Activated T-helper 2 cell treated with anti-CD3 and anti-CD28 coated beads, Interferon-gamma antibody, Interleukin-2, Interleukin-4, amounts not matched to agents 10 μg/mL and 5 μg/mL and 100 μg/mL, durations not matched to agents 14 hours and 24 hours and 36 hours (primary cell): ENCODE measurements at places on chromosomes 16 and 17.

GRCh38 chr17:74163836-74164235 is 39.6 kb upstream of the RPL38 start:
- H3K36me3 ChIP-seq = no peaks in the 10 kb centered on the region
- no peak for DNase-seq
- no peak overlapping the region for H3K27ac ChIP-seq
- no peak overlapping the region for H3K4me3 ChIP-seq
- H3K27me3 ChIP-seq = peaks cover 8% of the 10 kb centered on the region
- no peaks in the 10 kb centered on the region for H3K4me1 ChIP-seq

DNA sequence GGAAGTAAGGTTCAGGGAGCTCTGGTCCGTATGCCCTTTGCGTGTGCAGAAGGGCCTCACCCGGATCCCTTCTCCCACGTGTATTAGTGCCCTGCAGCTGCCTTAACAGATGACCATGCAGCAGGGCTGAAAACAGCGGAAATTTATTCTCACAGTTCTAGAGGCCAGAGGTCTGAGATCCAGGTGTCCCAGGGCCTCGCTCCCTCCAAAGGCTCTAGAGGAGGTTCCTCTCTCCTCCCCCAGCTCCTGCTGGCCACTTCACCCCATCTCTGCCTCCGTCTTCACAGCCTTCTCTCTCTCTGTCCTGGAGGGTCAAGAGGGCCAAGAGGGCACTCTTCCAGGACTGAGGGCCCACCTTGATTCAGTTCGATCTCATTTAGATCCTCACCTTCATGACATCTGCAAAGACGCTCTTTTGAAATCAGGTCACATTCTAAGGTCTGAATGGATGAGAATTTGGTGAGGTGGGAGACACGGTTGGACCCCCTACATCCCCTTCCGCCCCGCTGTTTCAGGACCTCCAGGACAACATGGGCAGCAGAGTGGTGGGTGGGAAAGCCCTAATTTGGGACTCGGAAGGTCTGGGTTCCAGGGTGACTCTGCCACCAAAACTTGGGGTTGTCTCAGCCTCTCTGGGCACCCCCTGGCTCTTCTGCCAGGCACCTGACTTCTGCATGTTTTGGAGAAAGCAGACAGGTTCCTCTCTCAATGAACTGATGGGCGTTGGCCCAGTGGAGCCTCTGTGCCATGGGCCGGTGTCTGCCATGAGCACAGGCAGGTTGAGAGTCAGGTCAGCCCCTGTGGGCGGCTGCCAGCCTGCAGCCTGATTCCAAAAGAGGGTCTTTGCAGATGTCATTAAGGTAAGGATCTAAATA is 361.2 kb downstream of the SEC14L1 start:
- H3K27ac ChIP-seq = no peak overlapping the region
- no peak overlapping the region for H3K4me3 ChIP-seq
- H3K27me3 ChIP-seq = no peaks in the 10 kb centered on the region
- H3K36me3 ChIP-seq = peaks cover 33% of the 10 kb centered on the region
- no peak for DNase-seq

- peaks cover 54% of the 10 kb centered on the region for H3K36me3 ChIP-seq
- H3K27me3 ChIP-seq = no peaks in the 10 kb centered on the region
- H3K4me1 ChIP-seq = peaks cover 6% of the 10 kb centered on the region
- DNase-seq = no peak
- H3K4me3 ChIP-seq = no peak overlapping the region
Measured at GRCh38 chr17:3682033-3682432, 13.4 kb downstream of the EMC6 start.

GRCh38 chr17:80504686-80505413 is 28.4 kb upstream of the NPTX1 start:
- no peak overlapping the region for H3K4me3 ChIP-seq
- no peak overlapping the region for H3K27ac ChIP-seq

GRCh38 chr17:13931800-13932460 is 137.4 kb upstream of the COX10 start:
- H3K27ac ChIP-seq = no peak overlapping the region
- H3K27me3 ChIP-seq = no peaks in the 10 kb centered on the region
- DNase-seq = no peak
- H3K36me3 ChIP-seq = peaks cover 12% of the 10 kb centered on the region

DNA sequence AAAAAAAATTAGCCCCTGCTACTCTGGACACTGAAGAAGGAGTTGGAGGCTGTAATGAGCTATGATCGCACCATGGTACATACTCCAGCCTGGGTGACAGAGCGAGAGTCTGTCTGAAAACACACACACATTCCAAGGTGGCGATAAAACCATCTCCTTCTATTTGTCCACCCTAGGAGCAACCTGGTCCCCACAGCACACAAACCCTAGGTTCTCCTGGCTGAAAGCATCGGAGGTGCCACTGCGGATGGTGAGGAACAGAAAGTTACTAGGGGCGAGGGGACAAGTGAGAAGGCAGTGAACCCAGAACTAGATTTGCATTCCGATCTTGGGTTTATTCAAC is 1.4 kb upstream of the ECI1 start:
- H3K27ac ChIP-seq = peak overlapping the region; percentile 49
- H3K4me3 ChIP-seq = no peak overlapping the region
- DNase-seq = no peak
- H3K36me3 ChIP-seq = peaks cover 50% of the 10 kb centered on the region

DNA sequence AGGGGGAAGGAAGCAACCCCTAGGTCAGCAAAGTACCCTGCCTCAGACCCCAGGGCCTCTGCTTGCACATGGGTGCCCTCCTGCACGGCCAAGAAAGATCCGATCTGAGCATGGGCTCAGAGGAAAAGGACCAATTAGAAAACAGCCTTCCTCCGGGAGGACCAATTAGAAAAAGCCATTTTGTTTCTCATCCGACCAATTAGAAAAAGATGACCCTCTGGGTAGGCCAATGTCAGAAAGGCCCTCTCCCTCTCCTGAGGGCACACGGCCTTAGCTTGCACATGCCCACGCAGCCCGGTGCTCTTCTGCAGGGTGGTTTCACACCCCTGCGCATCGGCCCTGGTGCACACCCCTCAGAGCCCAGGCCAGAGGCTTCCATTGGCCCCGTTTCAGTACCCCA is 5.1 kb upstream of the CISD3 start:
- no peak for DNase-seq
- H3K4me1 ChIP-seq = peaks cover 37% of the 10 kb centered on the region

- H3K4me3 ChIP-seq = no peak overlapping the region
- peaks cover 44% of the 10 kb centered on the region for H3K4me1 ChIP-seq
- H3K27me3 ChIP-seq = no peaks in the 10 kb centered on the region
- H3K36me3 ChIP-seq = peaks cover 32% of the 10 kb centered on the region
Measured at GRCh38 chr17:46200197-46200596, 7.0 kb upstream of the KANSL1 start.

DNA sequence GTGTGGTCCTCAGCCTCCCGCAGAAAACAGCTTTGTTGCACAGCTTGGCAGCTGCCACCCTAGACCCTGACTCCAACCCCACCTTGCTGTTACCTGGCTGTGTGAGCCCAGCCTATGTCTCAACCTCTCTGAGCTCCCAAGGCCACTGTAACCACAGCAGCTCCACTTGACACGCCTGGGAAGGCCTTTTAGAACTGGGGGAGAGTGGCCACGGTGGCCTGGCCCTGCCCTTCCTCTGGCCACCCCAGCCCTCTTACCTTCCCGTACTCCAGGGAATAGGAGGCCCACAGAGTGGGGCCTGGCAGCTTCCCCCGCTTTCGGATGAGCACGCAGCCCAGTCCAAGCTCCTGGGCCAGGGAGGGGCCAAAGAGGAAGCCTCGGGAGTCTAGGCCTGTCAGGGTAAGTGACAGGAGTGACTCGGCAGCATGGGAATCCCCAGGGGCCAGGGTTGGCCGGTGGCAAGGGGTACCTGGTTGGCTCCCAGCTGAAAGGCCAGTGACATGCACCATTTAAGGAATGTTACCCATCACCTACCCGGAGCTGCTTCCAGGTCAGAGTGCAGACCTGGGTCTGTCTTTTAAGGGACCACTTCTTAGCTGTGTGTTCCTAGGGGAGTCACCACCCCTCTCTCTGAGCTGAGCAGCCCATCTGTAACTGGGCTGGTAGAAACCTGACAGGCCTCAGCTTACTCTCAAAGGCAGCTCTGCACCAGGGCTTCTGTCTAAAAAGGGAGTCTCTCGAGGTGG is 1.4 kb downstream of the APRT start:
- H3K4me1 ChIP-seq = peaks cover 9% of the 10 kb centered on the region
- no peaks in the 10 kb centered on the region for H3K27me3 ChIP-seq
- H3K4me3 ChIP-seq = peak overlapping the region; percentile 90
- peak; percentile 16 for DNase-seq

- H3K36me3 ChIP-seq = no peaks in the 10 kb centered on the region
- no peak overlapping the region for H3K4me3 ChIP-seq
- H3K27me3 ChIP-seq = no peaks in the 10 kb centered on the region
- no peak for DNase-seq
Measured at GRCh38 chr16:65041667-65042066, 80.2 kb downstream of the CDH11 start.
